Endothelial cell (in vitro differentiated cells): ENCODE measurements at places on chromosomes 6 and 20.

- no peak for DNase-seq
These were observed 332.6 kb upstream of the EPHA7 start for GRCh38 chr6:93751969-93752368.

DNA sequence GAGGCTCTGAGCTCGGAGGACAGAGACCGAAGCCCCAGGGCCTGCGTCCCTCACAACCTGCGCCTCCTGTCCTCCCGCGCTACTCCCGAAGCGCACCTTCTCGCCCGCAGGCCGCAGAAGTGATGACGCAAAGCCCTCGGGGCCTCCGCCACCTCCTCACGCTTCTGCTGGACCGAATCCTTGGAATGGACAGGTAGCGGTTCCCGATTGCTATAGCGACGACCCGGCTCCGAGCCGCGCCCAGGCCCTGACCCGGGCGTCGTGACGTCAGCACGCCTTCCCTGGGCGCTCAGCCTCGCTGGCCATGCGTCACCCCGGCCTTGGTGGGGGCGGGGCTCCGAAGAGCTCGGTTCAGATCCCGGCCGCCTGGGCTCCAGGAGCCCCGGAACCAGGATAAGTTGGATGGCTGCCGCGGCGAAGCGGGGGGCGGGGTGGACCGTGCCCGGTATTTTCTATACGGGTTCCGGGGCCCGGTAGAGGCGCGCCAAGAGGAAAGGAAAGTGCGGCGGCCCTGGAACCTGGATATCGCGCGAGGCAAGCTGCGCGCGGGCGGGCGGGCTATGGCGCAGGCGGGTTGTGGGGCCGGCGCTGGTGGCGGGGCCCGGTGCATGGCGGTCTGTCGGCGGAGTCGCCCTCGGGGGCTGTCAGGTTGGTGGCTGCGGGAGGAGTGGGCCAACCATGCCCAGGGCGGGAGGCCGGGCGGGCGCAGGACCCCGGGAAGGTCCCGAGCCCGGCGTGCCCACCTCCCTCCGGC, at the start of gene ZNF76:
ZNF76 (plus strand) TSS at position 542 of the 754 bp plus-strand sequence. CDS start 21,417 bp downstream, outside the sequence.
- peak; percentile 99 for DNase-seq

- DNase-seq: peak; percentile 62
These were observed 1.3 kb upstream of the VNN1 start for GRCh38 chr6:132715204-132715603.

- no peak for DNase-seq
These were observed 9.4 kb upstream of the PYGB start for GRCh38 chr20:25238319-25239037.

- no peak for DNase-seq
These were observed 353.2 kb upstream of the BTBD3 start for GRCh38 chr20:11564491-11564890.

DNA sequence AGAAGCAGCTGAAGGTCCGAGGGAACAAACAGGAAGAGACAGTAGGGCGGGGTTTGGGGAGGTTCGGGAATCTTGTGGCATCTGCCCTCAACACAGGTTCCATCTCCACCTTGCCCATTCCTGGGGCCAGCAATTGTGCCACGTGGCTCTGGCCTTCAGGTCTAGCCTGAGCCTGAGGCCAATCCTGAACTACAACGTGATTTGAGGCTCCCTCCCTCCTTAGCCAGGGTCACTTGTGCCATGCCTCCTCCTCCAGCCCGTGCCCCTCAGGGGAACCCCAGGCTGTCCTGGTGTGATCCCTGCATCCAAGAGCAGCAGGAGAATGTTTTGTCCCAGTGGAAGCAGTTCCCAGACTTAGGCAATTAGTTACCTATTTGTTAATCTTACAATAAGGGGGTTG, 3.0 kb downstream of the CST9 start:
- no peak for DNase-seq
